ENCODE measurements at places on chromosomes 16 and 17.

- no peak for DNase-seq
Observed at GRCh38 chr17:51630101-51630671, 369.8 kb downstream of the UTP18 start.

GRCh38 chr17:39701012-39701783 lies 1.3 kb downstream of the ERBB2 start:
- no peak for DNase-seq

DNA sequence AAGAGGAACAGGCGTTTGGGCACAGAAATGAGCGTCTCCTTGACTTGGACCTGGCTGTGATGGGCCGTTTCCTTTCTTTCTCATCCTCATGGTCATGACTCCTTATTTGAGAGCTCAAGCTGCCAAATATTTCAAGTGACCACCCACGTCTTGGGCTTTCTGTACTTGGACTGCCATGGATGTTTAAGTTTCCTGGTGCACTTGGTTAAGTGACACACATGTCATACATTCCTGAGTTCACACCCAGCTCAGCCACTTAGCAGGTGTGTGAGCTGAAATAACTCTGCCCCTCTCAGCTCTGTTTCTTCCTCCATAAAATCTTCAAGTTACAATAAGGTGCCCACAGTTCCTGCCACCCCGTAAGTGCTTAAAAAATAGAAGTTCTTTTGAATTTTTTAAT lies 114.5 kb downstream of the CLEC16A start:
- DNase-seq = no peak

DNA sequence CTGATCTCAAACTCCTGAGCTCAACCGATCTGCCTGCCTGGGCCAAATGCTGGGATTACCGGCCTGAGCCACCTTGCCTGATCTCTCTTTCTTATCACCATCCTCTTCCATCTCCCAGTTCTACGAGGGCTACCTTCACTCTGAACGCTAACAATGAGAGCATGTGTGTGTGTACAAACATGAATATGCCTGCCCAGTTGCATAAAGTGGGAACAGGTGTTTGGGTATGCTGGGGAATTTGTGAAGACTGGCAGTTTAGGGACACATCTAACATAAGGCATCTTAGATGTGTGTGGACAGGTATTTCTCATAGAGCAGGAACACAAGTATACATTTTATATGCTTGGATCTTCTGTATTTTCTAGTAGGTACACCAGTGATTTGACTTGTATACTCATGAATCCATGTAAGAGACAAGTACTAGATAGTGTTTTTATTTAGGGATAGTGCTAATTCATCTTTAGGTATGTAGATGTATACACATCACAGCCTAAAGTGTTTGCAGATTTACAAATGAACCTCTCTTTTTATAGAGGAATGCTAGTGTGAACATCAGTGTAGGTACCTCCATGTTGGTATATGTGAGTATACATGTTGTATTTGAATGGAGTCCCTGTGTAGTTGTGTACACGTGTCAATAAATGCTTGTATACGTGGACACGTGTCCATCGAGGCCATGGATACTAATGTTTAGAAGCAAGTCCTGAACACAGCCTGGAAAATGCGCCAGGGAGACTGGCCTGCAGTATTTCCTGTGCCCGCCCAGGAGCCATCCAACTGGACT lies 1.2 kb upstream of the DLX4 start:
- DNase-seq = no peak

DNA sequence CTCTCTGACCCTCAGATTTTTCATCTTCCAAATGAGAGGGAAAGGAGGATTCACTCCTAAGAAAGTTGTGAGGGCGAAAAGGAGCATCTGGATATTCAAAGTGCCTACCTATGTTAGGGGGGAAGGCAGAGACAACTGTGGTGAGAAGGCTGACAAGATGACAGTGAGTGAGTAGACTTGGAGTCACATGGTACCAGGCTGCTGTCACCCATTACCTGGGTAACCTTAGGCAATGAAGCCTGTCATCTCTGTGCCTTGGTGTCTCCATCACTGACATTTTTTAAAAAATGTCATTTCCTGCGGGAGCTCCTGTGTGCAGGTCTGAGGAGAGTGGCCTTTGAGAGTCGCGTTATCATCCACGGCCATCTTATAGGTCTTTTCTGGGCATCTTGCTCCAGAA lies 124.0 kb downstream of the MAF start:
- no peak for DNase-seq

DNA sequence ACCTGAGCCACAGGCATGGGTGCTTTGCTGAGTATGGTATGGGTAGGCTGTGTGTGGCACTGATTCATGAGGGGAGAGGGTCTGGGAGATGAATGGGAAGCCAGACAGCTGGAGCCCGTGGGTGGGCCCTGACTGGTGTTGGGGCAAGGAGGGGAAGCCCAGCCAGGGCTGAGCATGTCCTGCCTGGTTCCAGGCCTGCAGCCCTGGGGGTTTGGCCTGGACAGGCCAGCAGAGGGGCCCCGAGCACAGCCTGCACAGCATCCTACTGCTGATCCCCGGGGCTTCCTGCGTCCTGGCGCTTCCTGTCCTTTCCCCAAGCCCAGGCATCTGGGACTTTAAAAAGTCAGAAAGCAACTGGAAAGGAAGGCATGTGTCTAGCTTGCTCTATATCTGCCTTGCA lies 4.6 kb upstream of the MVD start:
- no peak for DNase-seq

DNA sequence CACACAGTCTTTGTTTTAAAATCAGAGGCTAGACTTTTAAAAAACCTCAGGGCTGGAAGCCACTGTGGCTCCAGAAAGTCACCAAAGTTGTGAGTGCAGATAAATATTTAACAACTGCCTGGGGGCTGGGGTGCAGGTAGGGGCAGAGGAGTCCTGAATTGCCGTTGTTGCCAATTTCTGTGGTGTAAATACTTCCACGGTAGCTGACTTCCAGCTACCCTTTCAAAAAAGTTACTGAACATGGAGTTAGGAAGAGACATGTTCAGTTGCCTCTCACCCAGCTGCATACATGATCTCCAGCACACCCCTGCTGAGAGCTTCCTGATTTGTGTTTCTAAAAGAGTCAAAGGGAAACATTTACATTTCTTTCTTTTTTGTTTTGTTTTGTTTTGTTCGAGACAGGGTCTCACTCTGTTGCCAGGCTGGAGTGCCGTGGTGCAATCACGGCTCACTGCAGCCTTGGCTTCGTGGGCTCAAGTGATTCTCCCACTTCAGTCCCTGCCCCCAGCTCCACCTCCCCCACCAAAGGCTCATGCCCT lies 58.7 kb downstream of the PLXDC1 start:
- DNase-seq = no peak

DNA sequence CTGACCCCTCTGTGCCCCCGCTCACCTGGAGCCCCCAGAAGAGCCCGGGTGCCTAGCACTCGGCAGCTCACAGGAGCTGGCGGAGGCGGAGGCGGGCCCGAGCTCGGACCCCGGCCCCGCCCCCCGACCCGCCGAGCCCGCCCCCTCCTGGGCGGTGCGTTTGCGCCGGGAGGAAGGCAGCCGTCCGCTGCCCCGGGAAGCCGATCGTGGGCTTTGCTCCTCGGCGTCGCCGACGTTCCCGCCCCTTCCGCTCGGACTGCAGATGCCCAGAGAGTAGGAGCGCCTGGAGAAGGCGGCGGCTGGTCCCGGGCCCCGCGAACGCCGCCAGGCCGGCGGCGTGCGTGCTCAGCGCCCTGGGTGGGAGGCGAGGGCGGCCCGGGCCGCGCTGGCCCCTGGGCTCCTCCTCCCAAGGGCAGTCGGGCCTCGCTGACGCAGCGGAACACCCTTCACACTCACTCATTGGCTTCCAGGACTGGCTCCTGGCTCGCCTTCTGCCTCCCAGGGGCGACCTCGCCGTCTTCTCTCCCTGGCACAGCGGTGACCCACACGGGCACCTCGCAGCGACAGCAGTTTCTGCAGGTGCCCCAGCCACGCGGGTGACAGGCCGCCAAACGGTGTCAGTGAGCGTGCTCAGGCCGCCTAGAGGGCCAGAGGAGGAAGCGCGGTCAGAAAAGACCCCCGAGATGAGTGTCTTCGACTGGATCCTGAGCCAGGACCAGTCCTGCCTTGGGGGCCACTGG lies at the start of gene PLSCR3:
TSS of gene PLSCR3 (minus strand) at position 74 of the 740 bp plus-strand sequence. CDS start 415 bp downstream, outside the sequence.
- DNase-seq = peak; percentile 62

DNA sequence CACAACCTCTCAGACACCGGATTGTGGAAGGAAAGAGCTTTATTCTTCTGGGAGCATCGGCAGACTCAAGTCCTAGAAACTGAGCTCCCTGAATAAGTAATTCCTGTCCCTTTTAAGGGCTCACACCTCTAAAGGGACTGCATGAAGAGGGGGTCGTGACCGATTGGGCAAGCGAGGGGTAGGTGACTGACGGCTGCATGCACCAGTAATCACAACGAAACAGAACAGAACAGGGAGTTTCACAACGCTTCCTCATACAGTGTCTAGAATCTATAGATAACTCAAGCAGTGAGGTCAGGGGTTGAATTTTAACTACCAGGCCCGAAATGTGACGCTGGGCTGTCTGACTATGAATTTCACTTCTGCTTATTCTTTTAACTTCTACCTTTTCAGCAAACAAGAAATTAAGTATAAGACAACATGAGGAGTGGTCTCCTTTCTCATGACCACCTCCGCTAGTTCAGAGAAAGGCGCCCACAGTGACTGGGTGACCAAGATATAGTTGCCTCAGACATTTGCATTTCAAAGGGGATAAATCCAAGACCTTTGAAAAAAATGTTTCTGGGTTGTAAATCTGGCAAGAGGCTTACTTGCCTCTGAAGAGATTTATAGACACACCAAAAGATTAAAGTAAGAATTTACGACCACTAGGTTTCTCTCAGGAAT lies 88.4 kb upstream of the ATF7IP2 start:
- DNase-seq = no peak

GRCh38 chr17:77436058-77436442 lies 295.3 kb downstream of the SEC14L1 start:
- no peak for DNase-seq

DNA sequence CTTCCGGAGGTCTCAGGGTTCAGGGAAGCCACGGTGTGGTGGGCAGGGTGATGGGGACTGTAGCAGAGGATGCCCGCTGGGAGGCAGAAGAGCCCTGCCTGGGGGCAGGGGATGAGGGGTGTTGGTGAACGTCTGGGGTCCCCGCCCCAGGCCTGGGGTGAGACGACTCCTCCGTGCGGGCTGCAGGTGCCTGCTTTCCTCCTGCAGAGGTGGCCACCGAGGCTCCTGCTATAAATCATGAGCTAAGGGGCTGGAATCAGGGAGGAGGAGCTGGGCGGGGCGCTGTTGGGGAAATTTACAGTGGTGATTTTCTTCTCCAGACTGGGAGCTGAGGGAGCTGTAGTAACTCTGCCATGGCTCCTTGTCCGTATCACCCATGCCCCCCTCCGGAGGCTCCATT lies 167.0 kb downstream of the MRM1 start:
- DNase-seq = no peak

- DNase-seq = no peak
Observed at GRCh38 chr17:27547301-27547683, 83.7 kb upstream of the LGALS9 start.

DNA sequence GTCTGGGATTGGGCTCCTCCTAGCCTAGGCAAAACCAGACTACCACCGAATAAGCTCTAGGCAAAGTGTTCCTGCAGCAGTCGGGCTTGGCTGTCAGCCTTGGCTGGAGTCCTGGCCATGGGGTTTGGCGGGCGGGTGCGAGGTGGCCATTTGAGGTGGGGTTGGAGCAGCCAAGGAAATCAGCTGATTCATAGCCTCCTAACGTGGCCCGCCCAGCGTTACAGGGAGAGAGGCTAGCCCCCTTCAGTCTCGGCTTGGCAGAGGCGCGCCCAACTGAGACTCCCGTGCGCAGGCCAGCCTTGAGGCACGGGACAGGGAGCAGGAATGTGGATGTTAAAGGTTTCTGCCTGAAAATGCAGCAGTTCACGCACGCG lies 1.9 kb downstream of the PMP22 start:
- peak; percentile 75 for DNase-seq

DNA sequence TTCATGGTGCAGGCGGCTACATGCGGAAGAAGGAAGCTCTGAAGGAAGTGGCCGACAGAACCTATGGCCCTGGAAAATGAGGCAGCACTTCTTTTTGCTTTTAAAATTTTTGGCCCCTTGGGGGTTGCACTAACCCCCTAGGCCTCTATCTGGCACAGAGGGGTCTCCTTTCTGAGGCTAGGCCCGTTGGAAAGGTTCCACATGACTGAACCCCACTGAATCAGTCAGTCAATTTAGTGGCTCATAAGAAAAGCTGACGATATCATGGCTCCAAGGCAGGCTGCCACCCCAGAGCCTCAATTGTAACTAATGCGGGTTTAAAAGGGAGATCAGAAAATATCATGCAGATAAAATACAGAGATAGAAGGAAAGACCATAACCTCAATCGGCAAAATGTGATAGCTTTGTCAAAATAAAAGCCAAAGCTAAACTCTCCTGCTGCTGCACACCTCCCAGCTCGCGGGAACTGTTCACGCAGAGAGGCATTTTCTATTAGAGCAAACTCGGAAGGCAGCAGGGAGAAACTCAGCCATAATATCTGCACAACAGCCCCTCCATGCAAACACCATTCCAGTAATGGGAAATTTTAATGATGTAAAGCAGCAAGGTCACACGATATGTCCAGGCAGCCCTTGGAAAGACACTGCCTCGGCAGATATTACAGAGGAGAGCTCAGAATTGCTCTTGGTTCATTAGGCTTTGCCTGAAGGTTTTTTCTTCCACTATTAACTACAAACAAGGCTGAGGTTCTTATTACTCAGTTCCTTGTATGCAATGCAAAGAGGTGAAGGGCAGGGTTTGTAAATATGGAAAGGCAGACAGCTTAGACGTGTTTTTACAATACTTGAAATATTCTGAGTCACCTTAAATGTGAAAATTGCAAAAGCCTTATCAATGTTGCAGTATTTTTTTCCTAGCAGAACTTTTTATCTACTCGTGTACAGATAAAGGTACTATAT lies 200.4 kb upstream of the PMFBP1 start:
- DNase-seq = no peak

Data from AG09319 (cell line).